ENCODE measurements at places on chromosomes 12 and 14.

- no peak for DNase-seq
These were observed 31.6 kb downstream of the PPP1R36 start for GRCh38 chr14:64581363-64581762.

- no peak for DNase-seq
These were observed 26.5 kb downstream of the OTUB2 start for GRCh38 chr14:94052662-94053061.

DNA sequence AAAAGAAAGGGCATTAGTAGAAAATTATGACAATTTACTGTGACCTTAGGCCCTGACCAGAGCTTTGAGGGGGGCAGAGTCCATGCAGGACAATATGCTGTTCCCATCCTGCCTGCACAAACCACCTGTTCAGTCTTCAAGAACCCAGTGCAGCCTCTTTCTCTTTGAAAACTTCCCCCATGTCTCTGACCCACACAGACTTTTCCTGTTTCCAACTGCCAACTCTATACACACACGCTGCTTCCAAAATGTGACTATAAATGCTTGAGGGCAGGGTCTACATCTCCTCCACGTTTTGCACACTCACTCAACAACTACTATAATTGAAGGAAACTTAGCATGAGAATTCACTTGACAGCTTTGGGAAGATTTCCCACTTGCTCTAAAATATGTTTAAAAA, 36.6 kb upstream of the SYCP3 start:
- no peak for DNase-seq

- DNase-seq: no peak
These were observed 249.4 kb upstream of the HMGA2 start for GRCh38 chr12:65574867-65575266.

DNA sequence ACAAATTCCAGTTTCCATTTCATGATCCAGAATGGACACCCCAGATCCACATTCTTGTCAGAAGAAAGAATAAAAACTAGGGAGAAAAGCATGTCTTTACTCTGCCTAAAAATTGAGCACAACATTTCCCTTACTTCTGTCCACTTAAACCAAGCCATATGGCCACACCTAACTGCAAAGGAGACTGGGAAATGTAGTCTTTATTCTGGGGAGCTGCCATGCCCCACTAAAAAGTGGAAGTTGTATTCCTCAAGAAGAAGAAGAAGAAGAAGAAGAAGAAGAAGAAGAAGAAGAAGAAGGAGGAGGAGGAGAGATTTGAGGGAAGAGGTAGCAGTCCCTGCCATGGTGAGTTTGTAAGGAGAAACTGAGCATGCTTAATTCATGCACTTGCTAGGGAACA, 84.5 kb downstream of the GPR65 start:
- no peak for DNase-seq

GRCh38 chr12:25020621-25021243, 71.8 kb upstream of the BCAT1 start:
- DNase-seq: no peak

- no peak for DNase-seq
These were observed 24.9 kb downstream of the PSMC1 start for GRCh38 chr14:90281261-90281660.

Data from left renal cortex interstitium (tissue), 4 donors.